ENCODE measurements at places on chromosomes 4 and X. TPM values are rescaled to one million over a fixed set of nuclear protein-coding genes. Genes with fewer than 3 reads are reported as not detected.

MAGEC2 gene
- total RNA-seq: not detected

- no peak for DNase-seq
These were observed 5.2 kb upstream of the RBMXL3 start for GRCh38 chrX:115183980-115184379.

DNA sequence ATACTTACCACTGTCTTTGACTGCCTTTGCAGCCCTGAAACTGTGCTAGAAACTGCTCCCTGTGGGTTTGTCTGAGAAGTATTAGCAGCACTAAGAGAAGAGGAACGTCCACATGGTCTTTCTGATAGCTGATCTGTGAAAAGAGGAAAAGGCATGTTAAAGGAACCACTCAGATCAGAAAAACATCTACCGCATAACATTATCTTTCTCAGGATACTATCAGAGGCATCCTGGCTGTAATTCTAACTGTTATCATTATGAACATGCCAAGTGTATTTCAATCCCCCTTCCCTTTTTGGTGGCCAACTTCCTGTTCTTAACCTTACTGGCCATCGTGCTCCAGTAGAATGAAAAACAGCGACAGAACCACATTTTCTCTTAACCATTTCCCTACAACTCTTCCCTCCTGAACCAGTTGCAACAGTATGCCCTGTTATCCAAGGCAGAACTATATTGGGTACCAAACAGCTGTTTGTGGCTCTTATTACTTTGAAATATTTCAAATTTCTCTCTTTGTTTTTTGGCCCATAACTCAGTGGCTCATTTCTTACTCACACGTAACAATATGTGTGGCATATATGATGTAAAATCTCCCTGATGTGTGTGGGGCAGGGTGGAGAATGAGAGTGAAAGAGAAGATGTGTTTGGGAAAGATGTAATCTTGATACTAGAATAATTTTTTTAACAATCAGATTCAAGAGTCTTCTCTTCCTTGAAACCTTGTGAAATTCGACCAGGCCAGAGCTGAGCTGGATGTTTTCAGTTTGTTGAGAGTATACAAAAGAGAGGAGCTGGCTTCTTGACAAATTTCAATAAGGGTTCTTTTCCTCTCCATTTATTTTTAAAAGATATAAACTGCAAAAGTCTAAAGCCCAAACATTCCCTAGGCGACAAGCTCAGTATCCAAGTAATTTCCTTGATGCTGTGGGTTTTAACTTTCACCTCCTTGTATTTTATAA is 35.2 kb downstream of the ARHGEF6 start:
- no peak for DNase-seq

DNA sequence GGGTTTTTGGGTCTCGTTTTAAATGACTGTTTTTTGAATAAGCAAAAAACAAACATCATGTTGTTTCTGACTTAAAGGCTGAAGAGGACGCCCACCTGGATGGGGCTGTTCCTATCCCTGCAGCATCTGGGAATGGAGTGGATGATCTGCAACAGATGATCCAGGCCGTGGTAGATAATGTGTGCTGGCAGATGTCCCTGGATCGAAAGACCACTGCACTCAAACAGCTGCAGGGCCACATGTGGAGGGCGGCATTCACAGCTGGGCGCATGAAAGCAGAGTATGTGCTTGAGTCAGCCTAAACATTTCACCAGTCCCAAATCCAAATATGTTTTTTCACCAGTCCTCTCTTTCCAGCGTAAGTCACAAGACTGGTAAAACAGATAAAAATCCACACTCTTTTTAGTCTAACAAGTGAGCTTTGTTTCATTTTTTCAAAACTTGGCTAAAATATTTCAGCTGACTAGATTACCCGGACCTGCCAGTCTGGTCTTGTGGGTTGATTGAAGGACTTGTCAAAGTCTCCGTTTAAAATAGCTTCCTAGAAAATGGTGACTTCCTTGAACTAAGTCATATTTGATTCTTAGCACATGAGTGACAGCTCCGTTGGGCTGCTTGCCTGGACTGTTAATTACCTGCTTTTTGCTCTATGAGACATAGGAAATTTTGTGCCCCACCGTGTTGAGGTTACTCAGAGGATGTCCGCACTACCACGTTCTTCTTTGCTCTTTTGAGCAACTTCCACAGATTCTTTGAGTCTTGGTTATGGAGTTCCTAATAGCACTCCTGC is 20.8 kb downstream of the ENOPH1 start:
- no peak for DNase-seq

GRCh38 chrX:132375941-132376340 is 112.9 kb downstream of the MBNL3 start:
- DNase-seq: no peak

- DNase-seq: no peak
These were observed 153.2 kb upstream of the RPL34 start for GRCh38 chr4:108466936-108467902.
